GM23248 (cell line): ENCODE measurements at places on chromosomes 5 and 9.
A peak's percentile ranks its signal among the peaks of the same experiment; 100 is the strongest.

GRCh38 chr5:5592541-5592940 is 170.1 kb downstream of the ICE1 start:
- DNase-seq: no peak

DNA sequence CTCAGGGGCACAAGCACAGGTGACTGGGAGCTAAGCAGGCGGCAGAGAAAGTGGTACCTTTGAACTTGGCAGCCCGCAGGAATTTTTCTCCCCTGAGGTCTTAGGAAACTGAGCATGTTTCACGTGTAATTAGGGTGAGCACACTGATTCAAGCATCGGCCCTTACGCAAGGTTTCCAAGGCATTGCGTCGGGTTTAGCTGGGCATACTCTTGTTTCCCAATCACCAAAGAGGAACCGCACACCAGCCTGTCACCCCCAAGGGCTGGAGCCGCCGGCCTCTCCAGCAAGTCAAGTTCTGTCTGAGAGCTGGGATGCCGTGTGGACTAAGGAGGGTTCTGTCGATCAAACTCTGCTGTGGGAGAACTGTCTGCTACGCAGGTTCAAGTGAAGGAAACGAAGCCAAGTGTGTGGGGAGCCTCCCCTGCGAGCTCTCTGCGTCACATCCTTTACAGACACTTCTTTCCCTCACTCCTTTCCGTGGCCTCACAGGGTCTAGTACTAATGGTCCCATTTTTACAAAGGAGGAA is 53.0 kb downstream of the ERGIC1 start:
- DNase-seq: peak; percentile 98

- DNase-seq: no peak
These were observed 94.0 kb upstream of the SLC25A48 start for GRCh38 chr5:135740475-135740874.

GRCh38 chr9:2785060-2785950 is 58.6 kb downstream of the PUM3 start:
- peak; percentile 30 for DNase-seq

- peak; percentile 10 for DNase-seq
These were observed 475.2 kb downstream of the CDK5RAP2 start for GRCh38 chr9:120104771-120105170.

- no peak for DNase-seq
These were observed 163.7 kb downstream of the DAB2IP start for GRCh38 chr9:121815084-121815483.

DNA sequence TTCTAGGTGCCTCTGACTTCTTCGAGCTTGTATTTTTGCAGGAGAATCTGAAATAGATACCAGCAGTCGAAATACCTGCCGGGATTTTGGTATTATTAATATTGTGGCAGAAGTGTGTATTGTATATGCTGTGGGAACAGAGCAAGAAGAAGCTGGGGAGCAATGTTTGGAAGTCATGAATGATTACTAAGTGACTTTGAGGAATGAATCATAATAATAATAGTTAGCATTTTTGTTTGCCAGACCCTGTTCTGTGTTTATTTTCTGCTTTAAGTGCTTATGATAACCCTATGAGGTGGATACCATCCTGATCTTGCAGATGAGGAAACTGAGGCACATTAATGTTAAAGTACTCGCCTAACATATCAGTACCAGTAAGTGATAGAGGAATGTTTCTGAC is 32.4 kb downstream of the RAB24 start:
- DNase-seq: peak; percentile 6

DNA sequence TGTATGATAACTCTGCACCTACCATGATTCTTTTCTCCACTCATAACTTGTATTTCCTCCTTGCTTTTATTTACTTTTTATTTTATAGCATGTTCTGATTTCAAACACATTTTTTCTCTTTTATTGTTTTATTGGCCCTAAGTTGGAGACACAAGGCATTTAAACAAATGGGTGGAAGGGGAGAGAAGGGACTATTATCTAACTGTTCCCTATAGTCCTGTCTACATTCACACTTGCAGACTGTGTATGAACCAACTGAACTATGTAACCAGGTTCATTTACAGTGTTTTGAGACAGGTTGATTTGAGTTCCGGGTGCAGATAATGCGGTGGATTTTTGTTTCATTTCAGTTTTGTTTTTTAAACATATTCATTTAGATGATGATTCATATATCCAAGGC is 830.6 kb upstream of the SEMA6A start:
- DNase-seq: no peak

DNA sequence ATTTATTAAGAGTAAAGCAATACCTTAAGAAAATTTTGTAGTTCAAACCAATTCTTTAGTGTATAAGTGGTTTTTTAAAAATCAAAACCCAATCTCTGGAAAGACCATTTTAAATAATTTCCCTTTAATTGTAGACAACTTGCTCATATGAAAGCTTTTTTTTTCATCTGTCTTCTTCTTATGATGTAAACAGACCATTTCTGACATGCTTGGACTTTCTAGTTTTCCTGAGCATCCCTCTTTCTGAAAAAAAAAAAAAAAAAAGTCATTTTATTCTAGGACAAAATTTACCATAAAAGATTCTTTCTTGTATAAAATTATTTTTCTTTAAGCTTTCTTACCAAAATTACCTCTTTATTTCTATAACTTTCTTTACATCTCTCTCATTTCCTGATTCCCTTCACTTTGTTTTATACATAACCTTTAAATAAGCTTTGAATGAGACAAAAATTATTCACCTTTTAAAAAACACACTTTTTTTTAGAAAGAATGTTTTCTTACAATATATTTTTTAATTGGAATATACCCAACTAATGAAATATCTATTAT is 67.5 kb downstream of the COL15A1 start:
- DNase-seq: peak; percentile 51

GRCh38 chr9:136046554-136046920 is 48.6 kb downstream of the NACC2 start:
- DNase-seq: no peak

- DNase-seq: peak; percentile 90
These were observed 16.9 kb downstream of the PDGFRB start for GRCh38 chr5:150138551-150139265.
